ENCODE measurements at places on chromosomes 3 and 15. TPM values are rescaled to one million over a fixed set of nuclear protein-coding genes. Genes with fewer than 3 reads are reported as not detected.
A peak's percentile ranks its signal among the peaks of the same experiment; 100 is the strongest.

BCL2A1 gene
- 0.44 TPM for total RNA-seq

NUP210 gene
- 74.9 TPM for total RNA-seq

GOLGA8G gene
- total RNA-seq: not detected

TNFSF10 gene
- 0.20 TPM for total RNA-seq

AMIGO3 gene
- 0.32 TPM for total RNA-seq

FBXW12 gene
- not detected for total RNA-seq

- H3K36me3 ChIP-seq: no peaks in the 10 kb centered on the region
- no peak overlapping the region for H3K27ac ChIP-seq
- no peak for DNase-seq
Measured at GRCh38 chr3:131396170-131396569, 14.6 kb downstream of the NUDT16 start.

DNA sequence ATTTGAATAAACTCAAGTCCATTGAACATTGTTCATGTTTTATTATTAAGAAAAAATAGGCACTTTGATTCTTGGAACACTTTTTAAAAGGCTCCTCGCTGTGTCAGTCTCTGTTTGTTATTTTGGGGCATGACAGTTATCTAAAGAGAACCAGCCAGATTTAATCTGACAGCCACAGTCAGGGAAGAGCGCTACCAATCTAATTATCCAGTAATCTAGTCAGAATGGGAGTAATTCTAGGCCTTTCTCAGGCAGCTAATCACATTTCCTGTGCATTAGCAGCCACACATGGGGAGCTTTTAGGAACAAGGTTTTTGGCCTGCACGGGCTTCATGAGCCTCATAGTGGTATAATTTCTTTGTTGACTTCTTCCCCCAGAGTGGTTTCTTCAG, 362.2 kb downstream of the RBMS3 start:
- no peak overlapping the region for H3K4me3 ChIP-seq
- H3K36me3 ChIP-seq: no peaks in the 10 kb centered on the region
- H3K4me1 ChIP-seq: no peaks in the 10 kb centered on the region
- peaks cover 20% of the 10 kb centered on the region for H3K27me3 ChIP-seq
- DNase-seq: no peak

DNA sequence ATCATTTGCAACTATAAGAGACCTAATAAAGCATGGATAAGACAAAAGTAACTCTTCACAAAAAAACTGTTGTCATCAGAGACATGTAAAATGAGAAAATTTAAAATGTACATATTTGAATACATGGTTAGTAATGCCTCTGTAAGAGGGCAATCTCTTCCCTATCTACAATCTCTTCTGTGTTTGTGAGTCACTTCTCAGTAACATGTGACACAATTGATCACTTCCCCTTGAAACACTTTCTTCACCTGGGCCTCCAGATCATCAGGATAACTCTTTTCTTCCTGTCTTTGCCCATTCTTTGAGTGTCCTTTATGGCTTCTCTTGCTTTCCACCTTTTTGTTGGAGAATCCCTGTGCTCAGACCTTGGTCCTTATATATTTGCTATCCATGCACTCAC, 50.4 kb downstream of the TFDP2 start:
- H3K27me3 ChIP-seq: no peaks in the 10 kb centered on the region
- H3K36me3 ChIP-seq: no peaks in the 10 kb centered on the region
- DNase-seq: no peak
- no peak overlapping the region for H3K27ac ChIP-seq

- H3K36me3 ChIP-seq: no peaks in the 10 kb centered on the region
- H3K27ac ChIP-seq: no peak overlapping the region
- 0 out of 2 replicates have a peak, but pooled peaks cover 3% of the 10 kb centered on the region for H3K4me1 ChIP-seq
- no peak overlapping the region for H3K4me3 ChIP-seq
Measured at GRCh38 chr15:99424978-99425656, 140.7 kb upstream of the MEF2A start.

GRCh38 chr15:99165956-99166689, 61.2 kb downstream of the SYNM start:
- H3K27me3 ChIP-seq: no peaks in the 10 kb centered on the region
- no peaks in the 10 kb centered on the region for H3K4me1 ChIP-seq
- no peak for DNase-seq
- no peak overlapping the region for H3K27ac ChIP-seq
- H3K4me3 ChIP-seq: no peak overlapping the region

DNA sequence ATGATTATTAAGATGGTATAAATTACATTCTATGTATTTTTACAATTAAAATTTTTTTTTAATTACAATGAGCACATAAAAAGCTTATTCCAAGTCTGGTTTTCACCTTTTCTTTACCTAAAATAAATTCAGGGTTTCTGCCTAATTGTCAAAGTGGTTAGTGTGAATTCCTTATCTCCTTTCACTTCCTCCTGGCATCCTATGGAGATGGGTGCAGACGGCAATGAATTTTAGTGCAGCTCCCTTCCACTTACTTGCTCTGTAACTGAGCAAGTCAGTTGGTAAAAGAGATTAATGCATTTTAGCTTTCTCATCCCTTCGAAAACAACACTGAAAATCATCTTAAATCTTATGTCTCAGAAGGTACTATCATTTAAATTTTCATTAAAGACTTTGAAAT, 13.1 kb downstream of the HDGFL3 start:
- H3K4me1 ChIP-seq: no peaks in the 10 kb centered on the region
- no peak for DNase-seq
- no peaks in the 10 kb centered on the region for H3K27me3 ChIP-seq

DNA sequence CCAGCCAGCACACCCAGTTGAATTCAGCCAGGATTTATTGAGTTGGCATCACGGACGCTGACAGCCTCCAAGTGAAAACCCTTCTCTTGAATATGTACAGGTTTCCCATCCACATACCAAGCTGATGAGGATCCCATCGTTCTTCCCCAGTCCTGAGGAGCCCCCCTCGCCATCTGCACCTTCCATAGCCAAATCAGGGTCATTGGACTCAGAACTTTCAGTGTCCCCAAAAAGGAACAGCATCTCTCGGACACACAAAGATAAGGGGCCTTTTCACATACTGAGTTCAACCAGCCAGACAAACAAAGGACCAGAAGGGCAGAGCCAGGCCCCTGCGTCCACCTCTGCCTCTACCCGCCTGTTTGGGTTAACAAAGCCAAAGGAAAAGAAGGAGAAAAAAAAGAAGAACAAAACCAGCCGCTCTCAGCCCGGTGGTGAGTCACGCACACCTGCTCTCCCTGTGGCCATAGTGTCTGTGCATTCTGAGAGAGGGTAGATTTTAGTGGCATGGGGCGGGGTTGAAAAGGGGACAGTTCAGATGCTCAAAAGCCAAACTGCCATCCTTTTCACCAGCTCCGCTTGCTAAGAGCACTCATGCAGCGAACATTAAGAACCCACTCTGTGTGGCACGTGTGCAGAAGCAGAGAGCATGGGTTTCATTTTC, 51.2 kb downstream of the KLHL25 start:
- H3K27me3 ChIP-seq: no peaks in the 10 kb centered on the region
- no peak overlapping the region for H3K4me3 ChIP-seq

- DNase-seq: no peak
- H3K4me3 ChIP-seq: no peak overlapping the region
- H3K27ac ChIP-seq: no peak overlapping the region
Measured at GRCh38 chr3:31927811-31928210, 53.3 kb downstream of the OSBPL10 start.

- no peak overlapping the region for H3K4me3 ChIP-seq
- no peaks in the 10 kb centered on the region for H3K27me3 ChIP-seq
- peaks cover 31% of the 10 kb centered on the region for H3K4me1 ChIP-seq
- H3K36me3 ChIP-seq: no peaks in the 10 kb centered on the region
- H3K27ac ChIP-seq: no peak overlapping the region
- no peak for DNase-seq
Measured at GRCh38 chr15:69469467-69470201, 17.0 kb downstream of the RPLP1 start.

GRCh38 chr3:141528800-141529199, 42.0 kb downstream of the RASA2 start:
- no peaks in the 10 kb centered on the region for H3K27me3 ChIP-seq
- no peak overlapping the region for H3K4me3 ChIP-seq
- no peaks in the 10 kb centered on the region for H3K36me3 ChIP-seq
- no peaks in the 10 kb centered on the region for H3K4me1 ChIP-seq
- DNase-seq: no peak

DNA sequence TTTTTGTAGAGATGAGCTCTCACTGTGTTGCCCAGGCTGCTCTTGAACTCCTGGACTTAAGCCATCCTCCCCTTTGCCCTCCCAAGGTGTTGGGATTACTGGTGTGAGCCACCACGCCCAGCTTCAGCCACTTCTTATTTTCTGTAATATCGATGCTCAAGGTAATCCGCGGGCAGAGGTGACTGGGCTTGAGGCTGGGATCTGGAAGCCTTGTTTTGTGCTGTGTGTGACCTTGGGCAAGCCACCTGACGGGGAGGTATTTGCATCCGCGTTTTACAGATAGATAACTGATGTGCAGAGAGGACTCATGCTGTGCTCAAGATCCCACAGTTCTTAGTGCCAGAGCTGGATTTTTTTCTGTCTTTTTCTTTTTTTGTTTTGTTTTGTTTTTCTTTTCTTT, 27.8 kb upstream of the SEMA4B start:
- peaks cover 6% of the 10 kb centered on the region for H3K4me1 ChIP-seq
- no peaks in the 10 kb centered on the region for H3K27me3 ChIP-seq
- H3K27ac ChIP-seq: no peak overlapping the region
- DNase-seq: no peak
- H3K4me3 ChIP-seq: no peak overlapping the region

DNA sequence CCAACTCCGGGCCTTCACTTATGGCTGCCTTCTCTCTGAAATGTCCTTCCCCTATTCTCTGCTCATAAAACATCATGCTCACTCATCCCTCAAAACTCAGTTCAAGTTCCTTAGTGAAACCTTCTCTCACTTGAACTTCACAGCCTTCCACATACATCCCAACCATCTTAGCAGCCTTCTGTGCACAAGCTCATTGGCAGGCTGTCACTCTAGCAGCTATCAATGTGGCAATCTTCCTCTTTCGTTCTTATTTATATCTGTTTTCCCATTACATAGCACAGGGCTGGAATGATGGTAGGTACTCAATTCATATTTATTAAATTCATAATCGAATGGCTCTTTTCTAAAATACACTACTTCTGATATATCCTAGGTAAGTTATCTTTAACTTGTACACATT, 66.4 kb upstream of the MCTP2 start:
- no peak overlapping the region for H3K27ac ChIP-seq
- DNase-seq: no peak
- no peaks in the 10 kb centered on the region for H3K27me3 ChIP-seq
- H3K4me1 ChIP-seq: no peaks in the 10 kb centered on the region
- no peak overlapping the region for H3K4me3 ChIP-seq
- H3K36me3 ChIP-seq: no peaks in the 10 kb centered on the region

DNA sequence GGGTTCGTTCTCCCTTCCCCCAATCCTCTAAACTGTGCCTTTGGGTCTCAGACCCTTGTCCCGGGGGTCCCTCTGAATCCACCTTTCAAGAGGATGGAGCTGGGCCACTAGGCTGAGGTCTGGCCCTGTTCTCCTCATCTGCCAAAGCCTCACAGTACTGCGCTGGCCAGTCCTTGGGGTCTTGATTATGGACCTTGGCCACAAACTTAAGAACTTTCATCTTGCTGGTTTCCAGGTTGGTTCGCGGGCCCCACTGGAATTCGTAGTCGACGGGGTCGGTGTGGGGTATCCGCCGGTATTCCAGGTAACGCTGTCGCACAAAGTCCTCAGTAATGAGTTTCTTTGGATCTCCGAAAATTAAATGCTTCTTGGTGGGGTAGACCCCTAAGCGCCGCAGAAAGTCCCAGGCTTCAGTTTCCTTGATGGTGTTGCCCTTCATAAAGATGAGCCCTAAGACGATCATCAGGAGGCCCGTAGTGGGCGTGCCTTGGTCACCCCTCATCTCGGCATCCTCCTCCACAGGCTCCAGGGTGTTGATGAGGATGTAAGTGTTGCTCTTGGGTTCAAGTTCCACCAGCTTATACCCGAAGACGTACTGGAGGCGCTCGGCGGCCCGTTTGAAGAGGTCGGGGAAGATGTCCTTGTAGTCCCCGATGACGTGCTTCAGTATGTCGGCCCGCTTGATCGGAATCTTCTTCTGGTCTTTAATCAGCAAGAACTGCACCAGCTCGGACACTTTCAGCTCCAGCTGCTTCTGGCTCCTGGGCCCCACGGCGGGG, 727 bp downstream of the NSMCE3 start:
- no peaks in the 10 kb centered on the region for H3K36me3 ChIP-seq
- DNase-seq: no peak
- H3K27me3 ChIP-seq: no peaks in the 10 kb centered on the region
- H3K27ac ChIP-seq: peak overlapping the region; percentile 76

DNA sequence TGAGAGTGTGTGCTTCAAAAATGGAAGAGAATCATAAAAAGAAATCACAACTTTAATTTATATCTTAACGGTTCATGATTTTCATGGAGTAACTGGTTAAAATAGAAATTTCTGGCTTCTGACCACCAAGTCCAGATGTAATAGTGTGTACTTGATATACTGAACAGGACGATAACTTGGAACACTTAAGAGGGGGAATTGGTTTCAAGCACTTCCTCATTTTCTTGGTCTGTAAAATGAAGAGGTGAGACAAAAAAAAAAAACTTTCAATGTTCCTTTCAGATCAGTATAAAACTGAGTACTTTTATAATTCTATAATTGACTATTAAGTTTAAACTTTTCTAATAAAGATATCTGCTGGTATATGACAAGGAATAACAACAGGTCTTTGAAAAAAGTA, 64.0 kb upstream of the TRA2B start:
- no peak overlapping the region for H3K27ac ChIP-seq
- H3K36me3 ChIP-seq: no peaks in the 10 kb centered on the region
- H3K27me3 ChIP-seq: no peaks in the 10 kb centered on the region
- no peak overlapping the region for H3K4me3 ChIP-seq
- DNase-seq: no peak

GRCh38 chr3:151443583-151443982, 17.3 kb downstream of the IGSF10 start:
- H3K4me3 ChIP-seq: no peak overlapping the region
- H3K27me3 ChIP-seq: no peaks in the 10 kb centered on the region
- DNase-seq: no peak
- H3K27ac ChIP-seq: no peak overlapping the region
- H3K36me3 ChIP-seq: no peaks in the 10 kb centered on the region
- no peaks in the 10 kb centered on the region for H3K4me1 ChIP-seq
